ENCODE measurements at places on chromosomes 5 and 9.

DNA sequence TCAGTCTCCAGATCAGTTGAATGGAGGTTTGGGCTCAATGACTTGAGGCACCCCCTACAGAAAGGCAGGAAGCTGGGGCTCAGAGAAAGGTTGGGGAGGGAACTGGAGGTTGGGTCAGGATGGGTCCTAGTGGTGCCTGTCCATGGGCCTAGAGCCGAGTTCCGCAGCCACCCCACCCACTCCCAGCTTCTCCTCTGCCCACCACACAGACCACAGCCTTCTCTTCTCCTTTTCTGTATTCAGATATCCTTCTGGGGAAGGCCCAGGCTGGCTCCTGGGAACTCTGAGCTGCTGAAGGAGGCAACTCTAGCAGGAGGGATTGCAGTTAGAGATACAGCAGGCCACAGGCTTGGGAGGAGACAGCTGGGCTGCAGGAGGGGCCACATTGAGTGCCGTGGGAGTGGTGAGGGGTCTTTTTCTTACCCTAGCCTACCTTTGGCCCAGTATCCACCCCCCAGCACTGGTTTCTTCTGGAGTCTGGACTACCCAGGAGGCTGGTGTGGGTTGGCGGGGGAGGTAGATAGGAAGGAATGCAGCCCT is 15.4 kb upstream of the PTGS1 start:
- DNase-seq, result no peak

GRCh38 chr9:90830977-90831376 is 29.4 kb downstream of the SYK start:
- DNase-seq, result no peak

DNA sequence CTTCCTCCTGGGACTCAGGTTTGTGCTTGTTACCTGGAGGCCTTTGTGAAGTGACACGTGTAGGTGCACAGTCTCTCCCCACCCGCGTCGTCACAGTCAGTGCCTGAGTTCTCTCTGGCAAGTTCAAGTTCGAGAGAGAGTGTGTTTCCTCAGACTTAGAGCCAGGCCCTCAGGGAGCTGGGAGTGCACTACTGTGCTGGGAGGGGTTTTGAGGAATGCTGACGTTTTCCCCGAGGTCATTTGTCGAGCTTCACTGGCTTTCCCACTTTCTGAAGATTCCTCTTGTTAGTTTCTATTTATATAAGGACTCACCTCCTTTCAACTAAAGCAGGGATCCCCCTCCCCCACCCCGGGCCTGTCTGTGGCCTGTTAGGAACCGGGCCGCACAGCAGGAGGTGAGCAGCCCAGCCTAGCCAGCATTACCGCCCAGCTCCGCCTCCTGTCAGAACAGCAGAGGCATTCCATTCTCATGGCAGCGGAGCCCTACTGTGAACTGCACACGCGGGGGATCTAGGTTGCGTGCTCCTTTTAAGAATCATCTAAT is 209.2 kb downstream of the DIRAS2 start:
- DNase-seq, result peak; percentile 80

- no peak for DNase-seq
Observed at GRCh38 chr9:98226516-98226915, 28.9 kb downstream of the TBC1D2 start.

DNA sequence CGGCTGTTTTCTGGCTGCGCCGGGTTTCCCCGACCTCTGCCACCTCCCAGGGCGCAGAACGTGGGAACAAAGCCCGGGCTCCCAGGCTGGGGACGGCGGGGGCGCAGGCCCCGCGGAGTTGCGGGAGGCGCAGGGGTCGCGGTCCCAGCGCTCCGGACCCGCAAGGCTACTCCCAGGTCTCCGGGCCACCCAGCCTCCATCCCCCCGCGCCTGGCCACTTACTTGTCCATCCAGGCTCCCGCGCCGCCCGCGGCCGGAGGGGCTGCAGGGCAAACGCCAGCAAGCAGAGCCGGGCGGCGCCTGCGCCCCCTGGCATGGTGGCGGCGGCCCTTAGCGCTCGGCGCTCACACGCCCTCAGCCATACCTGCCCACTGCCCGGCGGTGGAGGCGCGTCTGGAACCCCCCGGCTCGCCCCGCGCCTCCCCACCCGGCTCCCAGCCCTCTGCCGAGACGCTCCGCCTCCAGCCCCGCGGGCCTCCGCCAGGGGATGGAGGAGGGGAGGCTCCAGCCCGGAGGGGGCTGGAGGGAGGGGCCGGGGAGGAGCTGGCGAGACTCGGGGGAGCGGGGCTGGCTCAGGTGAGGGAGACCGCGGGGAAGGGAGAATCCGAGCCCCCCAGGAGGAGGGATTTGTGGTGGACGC is at the start of gene ADAM19:
TSS of gene ADAM19 (minus strand) at position 395 of the 640 bp plus-strand sequence. CDS start at position 316, 79 bp downstream.
- DNase-seq, result peak; percentile 47

- DNase-seq, result no peak
Observed at GRCh38 chr5:73902327-73903051, 276.5 kb downstream of the ARHGEF28 start.

DNA sequence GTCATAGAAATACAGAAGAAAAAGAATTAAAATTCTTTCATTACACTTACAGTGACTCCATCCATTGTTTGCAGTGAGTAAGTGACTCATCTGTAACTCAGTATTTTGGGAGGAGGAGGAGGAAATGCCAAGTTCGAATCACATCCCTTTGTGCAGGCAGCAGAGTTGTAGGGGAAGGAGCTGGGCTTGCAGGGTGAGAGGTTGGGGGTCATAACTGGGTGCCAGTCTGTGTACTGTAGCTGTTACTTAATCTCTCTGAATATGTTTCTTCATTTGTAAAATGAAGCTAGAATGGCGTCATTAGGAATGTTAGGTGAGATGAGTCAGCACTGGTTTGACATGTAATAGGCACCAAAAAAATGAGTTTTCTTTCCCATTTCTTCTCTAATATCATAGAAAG is 235.7 kb upstream of the ADAMTSL1 start:
- no peak for DNase-seq

GRCh38 chr5:126233256-126233655 is 190.0 kb upstream of the GRAMD2B start:
- DNase-seq, result no peak

DNA sequence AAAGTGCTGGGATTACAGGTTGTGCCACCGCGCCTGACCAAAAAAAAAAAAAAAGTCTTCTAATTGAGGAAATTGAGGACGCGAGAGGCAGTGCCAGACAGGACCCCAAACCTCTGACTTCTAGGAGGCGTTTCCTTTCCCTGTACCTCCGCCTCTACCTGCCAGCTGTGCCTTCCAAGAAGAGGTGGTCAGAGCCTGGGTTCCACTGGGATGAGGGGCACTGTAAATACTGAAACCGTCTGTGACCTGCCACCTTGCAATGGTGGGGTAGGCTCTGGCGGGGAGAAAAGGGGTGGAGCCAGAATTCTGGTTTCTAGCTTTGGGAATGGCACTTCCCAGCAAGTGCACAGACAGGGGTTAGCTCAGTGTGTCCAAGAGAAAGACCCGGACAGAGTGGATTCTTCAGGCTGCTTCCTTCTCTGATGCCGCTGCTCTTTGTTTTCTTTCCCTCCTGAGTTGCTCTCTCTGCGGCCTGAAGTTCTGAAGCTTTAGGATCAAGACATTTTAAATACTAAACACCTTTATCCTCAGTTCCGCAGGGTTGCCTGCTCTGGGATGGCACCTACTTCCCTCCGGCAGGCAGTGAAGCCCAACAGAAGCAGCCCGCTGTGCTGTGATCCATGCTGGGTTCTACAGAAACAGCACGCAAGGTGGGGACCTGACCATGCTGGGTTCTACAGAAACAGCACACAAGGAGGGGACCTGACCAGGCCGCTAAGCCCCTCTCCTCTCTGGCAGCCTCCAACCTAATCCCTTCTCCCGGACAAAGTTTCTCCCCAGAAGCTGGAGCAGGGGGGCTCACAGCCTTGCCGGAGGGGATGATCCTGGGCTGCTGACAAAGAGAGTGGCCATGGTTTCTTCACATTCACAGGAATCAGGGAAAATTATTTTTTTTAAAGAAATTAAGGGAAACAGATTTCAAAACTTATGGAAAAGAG is 65.2 kb downstream of the OTULIN start:
- no peak for DNase-seq

DNA sequence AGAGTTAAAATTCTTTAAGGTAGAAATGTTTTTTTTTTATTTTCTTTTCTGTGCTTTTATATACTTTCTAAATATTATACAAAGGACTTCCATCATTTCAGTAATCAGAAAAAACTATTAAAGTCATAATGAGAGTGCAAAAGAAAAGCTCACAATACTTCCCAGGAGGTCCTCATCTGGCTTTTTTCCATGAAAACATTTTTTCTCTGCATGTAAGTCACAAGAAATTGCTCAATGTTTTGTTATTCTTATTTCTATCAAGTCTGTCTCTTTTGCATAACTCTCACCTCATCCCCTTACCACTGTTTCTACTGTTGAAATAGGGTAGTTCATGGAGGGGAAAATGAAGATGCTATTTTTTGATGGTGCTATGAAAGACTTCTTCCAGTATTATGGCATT is 375.0 kb downstream of the TMEM232 start:
- DNase-seq, result no peak

DNA sequence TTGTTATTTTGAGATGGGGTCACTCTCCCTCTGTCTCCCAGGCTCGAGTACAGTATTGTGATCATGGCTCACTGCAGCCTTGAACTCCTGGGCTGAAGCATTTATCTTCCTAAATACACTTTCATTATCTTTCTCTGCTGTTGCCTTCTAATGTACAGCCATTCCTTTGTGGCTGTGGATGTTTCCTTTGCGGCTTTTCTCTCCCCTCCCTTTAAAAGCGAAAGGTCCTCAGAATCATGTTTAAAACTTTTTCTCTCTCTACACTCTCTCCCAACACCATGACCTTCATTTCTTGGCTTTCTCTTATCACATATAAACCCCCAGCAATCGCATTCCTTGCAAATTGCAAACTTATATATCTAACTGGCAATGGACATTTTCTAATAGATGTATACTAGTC is 1.6 kb downstream of the IFNA2 start:
- DNase-seq, result no peak

DNA sequence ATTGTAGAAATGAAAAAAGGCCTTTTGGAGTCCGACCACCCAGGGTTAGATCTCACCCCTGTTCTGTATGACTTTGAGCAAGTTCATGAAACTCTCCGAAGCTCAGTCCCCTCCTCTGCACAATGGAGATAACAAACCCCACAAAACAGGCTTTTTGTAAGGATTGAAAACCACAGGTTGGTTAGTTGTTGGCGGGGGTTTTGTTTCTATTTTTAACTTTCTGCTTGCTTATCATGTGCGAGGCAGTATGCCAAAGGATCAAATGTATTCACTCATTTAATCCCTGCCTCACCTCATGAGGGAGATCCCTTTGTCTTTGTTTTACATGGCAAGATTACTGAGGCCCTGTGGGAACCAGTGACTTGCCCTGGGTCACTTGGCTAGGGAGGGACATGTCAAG is 539.1 kb downstream of the CDK5RAP2 start:
- no peak for DNase-seq

DNA sequence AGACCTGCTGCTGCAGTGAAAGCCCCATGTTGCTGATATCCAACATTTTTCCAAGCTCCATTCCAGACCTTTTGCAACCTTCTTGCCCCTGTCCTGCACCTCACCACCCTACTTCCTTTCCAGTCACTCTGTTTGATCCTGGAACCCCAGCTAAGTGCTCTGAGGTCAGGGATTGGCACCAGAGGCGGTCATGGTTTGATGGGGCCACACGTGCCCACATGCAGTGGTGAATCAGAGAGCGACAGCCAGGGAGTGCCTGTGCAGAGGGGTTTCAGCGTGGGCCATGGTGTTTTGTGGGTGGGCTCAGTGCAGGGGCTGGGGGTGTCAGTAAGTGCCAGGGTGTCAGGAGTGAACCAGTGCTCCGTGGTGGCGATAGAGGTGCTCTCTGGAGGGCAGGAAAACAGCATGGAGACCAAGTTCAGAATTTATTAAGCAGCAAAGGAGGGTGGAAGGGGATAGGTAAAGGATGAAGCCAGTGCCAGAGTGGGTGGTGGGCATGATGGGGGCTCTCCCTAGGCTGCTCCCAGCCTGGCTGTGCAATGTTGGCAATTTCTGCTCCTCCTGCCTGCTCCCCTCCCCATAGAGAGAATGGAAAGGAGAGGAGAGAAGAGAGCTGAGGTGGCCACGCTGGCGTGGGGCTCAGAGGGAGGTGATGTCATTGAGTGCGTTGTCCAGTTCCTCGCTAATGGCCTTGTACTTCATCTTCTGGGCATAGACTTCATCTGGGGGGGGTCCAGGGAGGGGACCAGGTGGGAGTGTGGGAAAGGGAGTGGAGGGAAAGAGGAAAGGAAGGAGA is 7.0 kb downstream of the TPM2 start:
- no peak for DNase-seq

DNA sequence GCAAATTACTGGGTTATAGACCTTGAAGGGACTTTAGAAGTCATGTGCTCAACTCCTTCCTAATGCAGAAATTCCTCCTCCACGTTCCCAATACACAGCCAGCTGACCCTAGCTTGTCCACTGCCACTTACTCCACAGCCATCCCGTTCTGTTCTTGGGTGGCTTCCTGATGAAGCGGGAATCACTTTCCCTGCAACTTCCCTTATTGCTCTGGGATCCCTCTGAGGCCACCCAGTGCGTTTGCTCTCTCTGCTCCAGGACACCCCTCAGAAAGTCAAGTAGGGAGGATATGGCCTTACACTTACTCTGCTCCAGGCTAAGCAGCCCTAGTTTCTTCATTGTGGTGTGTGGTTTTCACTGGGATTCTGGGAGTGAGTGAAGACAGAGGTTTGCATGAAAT is 55.5 kb downstream of the GALNT12 start:
- DNase-seq, result no peak

DNA sequence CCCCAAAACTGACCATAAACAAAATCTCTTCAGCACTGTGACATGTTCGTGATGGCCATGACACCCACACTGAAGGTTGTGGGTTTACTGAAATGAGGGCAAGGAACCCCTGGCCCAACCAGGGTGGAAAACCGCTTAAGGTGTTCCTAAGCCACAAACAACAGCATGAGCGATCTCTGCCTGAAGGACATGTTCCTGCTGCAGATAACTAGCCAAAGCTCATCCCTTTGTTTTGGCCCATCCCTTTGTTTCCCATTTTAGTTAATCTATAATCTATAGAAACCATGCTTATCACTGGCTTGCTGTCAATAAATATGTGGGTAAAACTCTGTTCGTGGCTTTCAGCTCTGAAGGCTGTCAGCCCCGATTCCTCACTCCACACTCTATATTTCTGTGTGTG is 21.8 kb upstream of the TUT7 start:
- no peak for DNase-seq

GRCh38 chr5:38650540-38650939 is 94.1 kb upstream of the LIFR start:
- DNase-seq, result no peak

- no peak for DNase-seq
Observed at GRCh38 chr5:99037668-99038067, 108.9 kb upstream of the CHD1 start.

- no peak for DNase-seq
Observed at GRCh38 chr5:151612689-151613427, 21.7 kb upstream of the FAT2 start.

GRCh38 chr5:127700237-127700766 is 2.9 kb upstream of the CCDC192 start:
- DNase-seq, result no peak
